ENCODE measurements at places on chromosomes 2 and 18.

DNA sequence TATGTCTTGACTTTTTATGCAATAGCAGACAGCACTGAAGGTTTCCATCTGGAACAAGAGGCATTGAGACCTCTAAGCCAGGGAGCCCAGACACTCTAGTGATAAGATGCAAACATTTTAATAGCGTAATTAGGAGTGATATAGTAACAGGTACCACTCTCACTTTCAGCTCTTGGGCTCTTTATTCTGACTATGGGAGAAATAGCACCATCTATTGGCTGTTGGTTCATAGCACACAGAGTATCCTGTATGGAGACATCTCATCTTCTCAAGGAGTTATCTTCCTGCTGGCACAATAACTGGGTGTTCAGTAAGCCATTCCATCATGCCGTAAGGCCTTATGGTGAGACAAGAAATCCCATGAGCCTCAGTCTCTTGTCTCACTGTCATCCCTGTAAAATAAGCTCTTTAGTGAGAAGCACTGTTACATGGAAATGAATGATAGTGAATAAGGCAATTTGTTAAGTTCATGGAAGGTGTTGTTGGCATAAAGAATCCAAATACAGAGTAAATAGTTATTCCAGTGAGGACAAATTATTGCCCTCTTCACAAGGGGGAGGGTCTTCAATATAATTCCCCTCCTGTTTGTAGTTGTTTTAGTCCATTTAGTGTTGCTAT, 48.3 kb downstream of the THUMPD2 start:
- no peak for DNase-seq

- DNase-seq, result no peak
Observed at GRCh38 chr2:29064346-29064715, 10.0 kb downstream of the PCARE start.

- DNase-seq, result no peak
Observed at GRCh38 chr2:12579018-12579417, 137.7 kb upstream of the TRIB2 start.

GRCh38 chr2:203871371-203871983, 3.9 kb downstream of the CTLA4 start:
- DNase-seq, result no peak

- DNase-seq, result no peak
Observed at GRCh38 chr2:227404585-227405271, 17.0 kb upstream of the SCYGR1 start.

GRCh38 chr2:118549503-118549902, 297.9 kb downstream of the EN1 start:
- no peak for DNase-seq

GRCh38 chr2:75221862-75222261, 22.5 kb upstream of the TACR1 start:
- DNase-seq, result peak; percentile 38

DNA sequence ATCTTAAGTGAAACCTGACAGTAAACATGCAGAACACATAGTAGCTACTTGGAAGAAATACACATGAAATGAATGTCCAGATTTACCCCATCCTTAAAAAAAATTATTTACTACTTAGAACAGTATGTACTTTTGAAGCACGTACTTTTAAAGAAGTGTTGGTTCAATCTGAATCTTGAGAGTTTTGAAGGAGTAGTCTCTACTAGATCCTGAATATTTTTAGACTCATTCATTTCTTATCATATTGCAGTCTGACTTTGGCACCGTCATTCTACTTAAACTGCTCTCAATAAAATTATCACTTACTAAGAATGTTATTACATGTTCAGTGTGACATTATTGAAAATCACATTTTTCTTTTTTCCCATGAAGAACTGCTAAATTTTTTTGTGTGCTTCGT, 187.8 kb downstream of the DPP4 start:
- DNase-seq, result no peak

GRCh38 chr18:61448316-61448715, 115.1 kb downstream of the CDH20 start:
- DNase-seq, result no peak

GRCh38 chr2:156935616-156936015, 321.9 kb upstream of the GALNT5 start:
- no peak for DNase-seq
